ENCODE measurements at places on chromosomes 6 and 20.

DNA sequence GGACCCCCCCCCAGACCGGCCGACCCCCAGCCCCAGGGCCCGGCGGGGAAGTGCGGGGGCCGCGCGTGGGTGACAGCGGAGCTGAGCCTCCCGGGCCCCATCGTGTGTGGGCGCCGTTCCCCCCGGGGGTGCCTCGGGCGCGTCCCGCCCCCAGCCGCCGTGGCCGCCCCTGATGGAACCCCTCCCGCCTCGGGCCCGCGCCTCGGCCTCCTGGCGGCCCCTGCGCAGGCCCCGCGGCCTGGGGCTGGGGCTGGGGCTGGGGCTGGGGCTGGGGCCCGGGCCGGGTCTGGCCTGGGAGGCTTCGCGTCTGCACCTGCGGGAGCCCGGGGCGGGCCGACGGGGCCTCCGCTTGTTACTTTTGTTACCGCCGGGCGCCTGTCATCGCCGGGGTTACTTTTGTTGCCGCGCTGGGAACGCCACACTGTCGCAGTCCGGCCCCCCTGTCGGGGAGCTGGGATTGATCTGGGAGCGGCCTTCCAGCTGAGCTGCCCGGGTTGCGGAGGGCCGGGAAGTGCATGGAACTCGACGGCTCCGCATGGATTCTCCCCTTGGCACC lies 598 bp downstream of the OGFR start:
- no peak for DNase-seq

- DNase-seq, result no peak
Observed at GRCh38 chr20:33594743-33595142, 67.4 kb upstream of the C20orf144 start.

DNA sequence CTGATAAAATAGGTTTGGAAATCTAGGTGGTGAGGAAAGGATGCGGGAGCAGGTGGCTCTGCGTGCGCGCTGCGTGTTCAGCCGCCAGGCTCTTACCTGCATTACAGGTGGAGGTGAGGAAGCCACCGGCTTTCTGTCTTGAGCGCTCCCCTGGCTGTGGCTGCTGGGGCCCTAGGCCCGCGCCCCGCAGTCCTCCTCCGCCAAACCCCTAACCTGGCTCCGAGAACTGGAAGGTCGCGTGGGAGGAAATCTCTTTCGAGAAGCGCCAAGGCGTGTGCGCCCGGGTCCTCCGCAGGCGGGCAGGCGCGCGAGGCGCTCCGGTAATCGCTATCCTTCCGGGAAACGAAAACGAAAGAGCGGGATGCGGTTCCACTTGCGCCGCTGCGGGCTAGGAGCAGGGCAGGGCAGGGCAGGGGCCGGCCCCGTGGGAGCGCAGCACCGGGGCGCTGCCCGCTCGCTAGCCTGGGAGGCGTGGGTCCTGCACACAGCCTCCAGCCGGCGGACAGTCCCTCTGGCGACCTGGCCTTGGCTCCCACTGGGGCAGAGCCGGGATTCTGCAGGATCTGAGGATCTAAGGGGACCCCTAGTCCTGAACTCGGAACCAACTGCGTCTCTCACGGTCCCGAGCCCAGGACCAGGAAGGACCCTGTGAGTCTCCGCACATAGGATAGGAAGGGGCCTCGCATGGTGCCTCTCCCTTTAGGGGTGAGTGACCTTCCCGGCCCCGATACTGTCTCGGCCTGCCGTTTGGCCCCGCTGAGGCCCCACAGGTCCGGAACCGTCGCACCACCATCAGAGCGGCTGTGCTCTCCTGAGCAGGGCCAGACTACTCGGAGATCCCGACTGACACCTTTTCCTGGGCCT lies at the start of gene ETV7:
Gene ETV7, minus strand, starts transcription at position 230 of the 864 bp plus-strand sequence. Its CDS starts 128 bp downstream, at position 102.
- no peak for DNase-seq

- DNase-seq, result no peak
Observed at GRCh38 chr6:63649269-63649668, 13.7 kb downstream of the PHF3 start.

DNA sequence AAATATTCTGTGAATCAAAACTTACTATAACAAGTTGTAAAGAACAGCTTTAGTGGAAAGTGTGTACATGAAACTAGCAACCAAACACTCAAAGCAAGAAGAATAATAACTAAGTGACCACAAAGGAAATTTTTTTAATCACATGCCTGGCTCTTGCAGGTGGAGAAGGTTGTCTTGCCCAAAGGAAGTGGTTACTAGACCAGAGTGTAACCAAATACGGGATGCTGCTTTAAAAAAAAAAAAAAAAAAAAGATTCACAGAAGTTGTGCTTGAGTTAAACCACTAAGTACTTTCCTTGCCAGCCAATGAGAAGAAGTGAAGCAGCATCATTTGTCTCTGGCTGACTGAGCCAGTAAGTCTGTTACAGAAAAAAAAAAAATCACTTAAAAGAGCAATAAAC lies 19.1 kb upstream of the HLA-DQB1 start:
- peak; percentile 47 for DNase-seq

DNA sequence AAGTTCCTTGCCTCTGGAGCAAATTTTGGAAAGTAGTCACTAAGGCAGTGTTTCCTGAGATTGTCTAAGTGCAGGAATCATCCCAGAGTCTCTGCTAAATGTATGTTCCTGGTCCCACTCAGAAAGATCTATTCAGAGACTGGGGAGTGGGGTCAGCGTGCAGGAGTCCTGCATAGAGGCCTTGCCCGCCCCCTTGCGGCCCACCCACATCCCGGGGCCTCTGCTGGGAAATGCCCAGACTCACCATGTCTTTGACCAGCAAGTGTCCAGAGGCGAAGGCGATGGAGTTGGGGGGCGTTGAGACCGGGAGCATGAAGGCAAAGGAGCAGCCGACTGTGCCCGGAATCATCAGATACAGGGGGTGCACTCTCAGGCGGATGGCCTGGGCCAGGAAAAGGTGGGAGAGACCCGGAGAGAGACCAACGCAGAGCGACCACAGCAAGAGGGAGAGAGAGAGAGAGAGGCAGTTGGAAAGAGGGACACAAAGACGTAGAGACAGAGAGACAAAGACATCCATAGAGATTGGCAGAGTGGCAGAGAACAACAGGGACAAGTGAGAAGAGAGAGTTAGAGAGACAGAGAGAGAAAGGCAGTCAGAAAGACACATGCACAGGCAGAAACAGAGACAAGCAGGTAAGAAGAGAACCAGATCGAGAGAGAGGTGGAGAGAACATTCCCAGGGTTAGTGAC lies 12.9 kb upstream of the OCSTAMP start:
- no peak for DNase-seq

GRCh38 chr20:41361757-41362747 lies 4.6 kb downstream of the EMILIN3 start:
- DNase-seq, result no peak

DNA sequence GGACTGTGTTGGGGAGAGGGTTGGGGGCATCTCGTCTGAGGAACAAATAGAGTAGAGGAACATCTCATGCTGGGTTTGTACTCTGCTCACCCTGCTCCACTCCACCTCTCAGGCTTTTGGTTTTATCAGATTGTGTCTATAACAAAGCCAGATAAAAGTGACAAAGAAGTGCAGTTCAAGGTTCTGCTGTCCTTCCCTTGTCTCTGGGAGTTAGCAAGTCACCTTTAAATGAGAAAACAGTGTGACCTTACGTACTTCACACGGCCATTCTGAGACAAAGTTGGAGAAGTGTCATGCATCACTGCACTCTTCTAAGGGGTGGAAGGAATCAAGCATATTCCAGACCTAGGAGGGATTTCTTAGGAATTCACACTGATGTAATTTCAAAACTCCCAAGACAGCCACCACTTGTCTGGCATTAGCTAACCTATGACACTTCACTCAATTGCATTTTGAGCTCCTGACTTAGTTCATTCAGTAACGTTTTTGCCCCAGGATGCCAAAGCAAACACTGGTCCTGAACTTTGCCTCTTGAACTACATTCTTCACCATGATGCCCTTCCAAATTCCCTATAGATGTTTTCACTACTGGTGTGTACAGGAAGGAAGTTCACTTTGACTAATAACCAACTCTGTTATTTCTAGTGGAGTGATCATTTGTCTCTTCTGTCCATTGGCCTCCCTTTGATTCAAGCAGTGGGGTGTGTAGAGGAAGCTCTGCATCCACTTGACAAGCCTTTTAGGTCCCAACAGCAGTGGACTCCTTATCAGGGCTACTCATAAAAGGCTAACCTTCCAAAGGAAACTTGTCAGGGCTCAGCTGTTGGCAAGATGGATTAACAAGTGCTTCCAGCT lies 647.6 kb upstream of the FLRT3 start:
- no peak for DNase-seq

DNA sequence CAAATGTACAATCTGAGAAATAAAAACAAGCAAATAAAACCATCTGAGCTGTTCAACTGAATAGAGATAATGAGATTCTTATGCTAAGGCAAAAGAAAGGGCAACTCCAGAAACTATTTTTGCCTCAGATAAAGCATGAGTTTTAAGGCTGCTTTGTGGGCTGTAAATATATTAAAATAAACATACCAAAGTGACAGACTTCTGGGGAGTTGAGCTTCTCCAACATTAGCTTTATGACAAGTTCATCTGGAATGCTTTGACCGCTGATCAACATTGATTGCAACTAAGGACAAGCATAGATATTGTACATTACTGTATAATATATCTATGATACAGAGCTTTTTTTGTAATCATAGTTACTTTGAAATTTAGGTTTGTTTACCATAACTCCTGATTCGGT lies 19.3 kb downstream of the AK9 start:
- no peak for DNase-seq

GRCh38 chr6:38282911-38283310 lies 356.8 kb downstream of the BTBD9 start:
- DNase-seq, result no peak

DNA sequence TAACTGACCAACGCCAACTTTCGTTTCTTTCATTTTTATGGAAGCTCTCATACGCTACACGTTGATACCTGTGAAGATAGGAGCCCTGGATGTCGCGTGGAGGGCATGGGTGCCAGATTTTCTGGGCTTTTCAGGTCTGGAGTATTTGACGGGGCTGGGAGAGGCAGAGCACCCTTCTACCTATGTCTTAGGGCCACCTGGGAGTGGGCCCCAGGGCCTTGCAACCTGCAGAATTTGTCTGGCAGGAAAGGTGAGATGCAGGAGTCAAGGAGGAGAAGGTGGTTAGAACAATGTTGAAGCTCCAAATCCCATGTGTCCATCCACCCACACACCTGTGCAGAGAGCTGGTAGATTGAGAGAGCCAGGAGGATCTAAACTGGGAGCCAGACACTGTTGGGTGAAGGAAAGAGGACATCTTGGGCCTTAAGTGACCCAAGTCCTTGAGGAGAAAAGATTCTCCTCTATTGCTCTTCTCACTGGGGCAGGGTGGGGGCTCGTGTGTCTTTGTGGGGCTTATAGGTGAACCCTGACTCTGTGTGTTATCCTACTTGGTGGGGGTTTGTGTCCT lies 27.4 kb upstream of the PCMTD2 start:
- DNase-seq, result no peak

DNA sequence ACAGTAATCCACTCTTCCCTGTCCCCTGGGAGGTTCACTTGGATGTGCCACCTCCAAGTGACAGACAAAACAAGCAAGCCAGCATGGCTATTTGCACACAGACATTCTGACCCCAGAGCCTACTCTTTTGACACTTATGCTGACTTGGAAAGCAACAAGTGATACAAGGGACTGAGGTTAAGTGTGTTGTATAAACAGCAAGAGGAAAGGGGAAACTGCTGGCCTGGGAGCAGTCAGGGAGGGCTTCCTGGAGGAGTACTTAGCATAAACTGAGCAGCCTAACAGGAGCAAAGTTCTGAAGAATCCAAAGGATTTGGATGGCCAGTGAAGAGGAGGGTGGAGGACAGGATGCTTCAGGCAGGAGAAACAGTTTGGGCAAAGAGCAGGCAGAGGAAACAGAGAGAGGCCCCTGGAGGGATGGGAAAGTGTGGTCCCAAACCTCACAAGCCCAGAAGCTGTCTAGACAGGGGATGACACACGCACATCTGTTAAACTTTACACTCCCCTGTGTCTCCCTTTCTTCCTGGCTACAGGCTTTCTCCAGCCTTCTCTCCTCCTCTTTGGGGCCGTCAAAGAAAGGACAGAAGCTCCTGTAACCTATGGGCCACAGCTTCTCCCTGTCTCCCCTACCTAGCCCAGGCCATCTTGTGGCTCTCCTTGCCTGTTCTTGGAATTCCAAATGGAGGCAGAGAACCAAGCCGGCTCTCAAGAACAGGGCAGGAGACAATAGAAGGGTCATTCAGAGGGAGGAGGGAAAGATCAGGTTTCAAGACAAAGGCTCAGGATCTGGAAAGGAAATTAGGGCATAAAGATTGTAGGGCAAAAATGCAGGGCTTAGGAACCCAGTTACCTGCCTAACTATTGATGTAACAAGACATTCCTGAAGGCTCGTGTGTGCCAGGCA lies 19.3 kb downstream of the SULF2 start:
- no peak for DNase-seq

DNA sequence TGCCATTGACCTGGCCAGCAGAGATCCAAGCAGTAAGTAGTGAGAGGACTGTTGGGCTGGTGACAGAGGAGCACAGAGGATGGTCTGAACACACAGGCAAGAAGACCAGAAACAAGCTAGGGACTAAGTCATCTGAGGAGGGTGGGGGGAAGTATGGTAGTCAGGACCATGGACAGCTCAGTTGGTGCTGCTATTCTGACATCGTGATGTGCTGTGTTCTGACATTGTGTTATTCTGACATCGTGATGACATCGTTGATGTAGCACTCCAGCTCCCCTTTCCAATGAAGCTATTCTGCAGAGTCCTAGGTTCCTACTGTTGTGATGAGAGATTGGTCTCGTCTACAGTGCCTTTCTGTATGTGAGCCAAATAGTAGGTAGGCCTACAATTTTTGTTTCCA lies 28.7 kb downstream of the CFAP206 start:
- DNase-seq, result peak; percentile 44

DNA sequence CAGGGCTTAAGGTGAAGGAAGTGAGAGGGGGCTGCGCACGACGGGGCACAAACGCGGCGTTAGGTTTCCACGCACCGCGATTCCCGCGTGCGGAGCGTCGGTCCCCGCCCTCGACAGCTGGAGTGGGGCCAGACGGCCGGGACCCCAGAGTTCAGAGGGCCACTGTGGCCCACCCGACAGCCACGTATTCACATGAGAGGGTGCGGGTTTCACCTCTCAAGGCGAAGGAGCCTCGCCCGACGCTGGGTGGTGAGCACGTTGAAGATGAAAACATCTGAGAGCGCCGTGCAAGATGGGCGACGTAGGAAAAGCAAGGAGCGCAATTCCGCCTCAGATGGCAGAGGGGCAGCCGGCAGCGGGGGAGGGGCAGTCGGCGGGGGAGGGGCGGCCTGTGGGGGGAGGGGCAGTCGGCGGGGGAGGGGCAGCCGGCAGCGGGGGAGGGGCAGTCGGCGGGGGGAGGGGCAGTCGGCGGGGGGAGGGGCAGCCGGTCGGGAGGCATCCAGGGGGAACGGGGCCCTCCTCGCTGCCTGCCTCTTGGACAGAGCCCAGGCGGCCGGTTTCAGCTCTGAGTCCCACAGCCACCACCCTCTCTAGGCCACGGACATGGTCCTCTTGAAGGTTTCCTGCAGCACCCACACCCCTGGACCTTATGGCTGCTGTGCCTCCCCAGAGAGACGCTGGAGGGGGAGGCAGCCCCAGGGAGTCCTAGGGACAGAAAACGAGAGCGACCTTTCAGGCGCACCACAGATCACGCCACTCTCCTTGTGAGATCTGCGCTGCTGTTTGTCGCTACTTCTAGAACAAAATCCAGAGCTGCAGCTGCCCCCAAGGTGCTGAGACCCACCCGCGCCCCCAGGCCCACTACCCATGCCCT lies 113.7 kb downstream of the DLL1 start:
- no peak for DNase-seq
